ENCODE measurements at places on chromosomes 3 and 15.
A peak's percentile ranks its signal among the peaks of the same experiment; 100 is the strongest.

GRCh38 chr3:112984485-112984884, 6.3 kb upstream of the GTPBP8 start:
- DNase-seq: peak; percentile 20

DNA sequence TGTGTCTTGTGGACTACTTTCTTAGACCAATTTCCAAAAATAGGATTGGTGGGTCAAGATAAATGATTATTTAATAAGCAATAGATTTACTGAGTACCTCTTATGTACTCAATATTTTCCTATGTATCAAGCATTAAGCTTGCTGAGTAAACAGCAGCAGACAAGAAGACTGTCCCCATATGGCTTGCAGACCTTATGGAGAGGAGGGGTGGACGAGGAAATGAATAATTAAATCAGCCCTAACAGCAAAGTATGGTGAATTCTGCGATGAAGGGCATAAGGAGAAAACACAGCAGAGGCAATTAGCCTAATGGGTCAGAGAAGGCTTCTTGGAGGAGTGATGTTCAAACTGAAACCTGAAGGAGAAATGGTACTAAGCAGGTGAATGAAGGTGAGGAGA, 45.1 kb downstream of the ACP3 start:
- DNase-seq: no peak

DNA sequence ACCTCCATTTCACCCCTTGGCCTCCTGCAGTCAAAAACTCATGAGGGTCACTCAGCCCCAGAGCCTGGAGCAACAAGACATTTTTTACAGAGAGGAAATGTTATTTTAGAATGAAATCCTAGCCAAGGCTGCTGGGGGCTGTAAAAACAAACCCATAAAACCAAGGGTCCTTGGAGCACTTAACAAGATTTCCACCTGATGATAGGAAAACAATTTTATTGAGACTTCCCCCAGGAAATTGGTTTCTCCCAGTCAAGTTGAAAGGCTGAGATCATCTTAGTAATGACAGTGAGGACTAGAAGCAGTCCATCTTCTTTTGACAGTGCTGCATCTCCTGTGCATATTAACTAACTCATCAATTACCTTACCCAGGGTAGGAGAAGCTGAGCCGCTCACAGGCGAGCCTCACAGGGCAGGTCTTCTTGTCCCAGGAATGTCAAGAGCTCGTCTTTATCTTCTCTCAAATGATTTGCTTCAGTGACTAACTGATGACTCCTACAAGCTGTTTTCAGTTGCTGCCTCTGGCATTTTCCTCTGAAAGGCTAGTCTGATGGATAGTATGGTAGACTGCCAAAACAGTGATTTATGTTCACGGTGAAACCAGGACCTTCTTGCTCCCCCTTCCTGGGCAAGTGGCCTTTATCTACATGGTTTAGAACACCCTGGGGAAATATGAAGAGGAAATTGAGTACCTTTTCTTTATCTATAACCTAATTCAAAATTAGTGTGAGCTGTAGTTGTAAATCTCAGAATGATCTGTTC, 34.6 kb upstream of the AEN start:
- no peak for DNase-seq

DNA sequence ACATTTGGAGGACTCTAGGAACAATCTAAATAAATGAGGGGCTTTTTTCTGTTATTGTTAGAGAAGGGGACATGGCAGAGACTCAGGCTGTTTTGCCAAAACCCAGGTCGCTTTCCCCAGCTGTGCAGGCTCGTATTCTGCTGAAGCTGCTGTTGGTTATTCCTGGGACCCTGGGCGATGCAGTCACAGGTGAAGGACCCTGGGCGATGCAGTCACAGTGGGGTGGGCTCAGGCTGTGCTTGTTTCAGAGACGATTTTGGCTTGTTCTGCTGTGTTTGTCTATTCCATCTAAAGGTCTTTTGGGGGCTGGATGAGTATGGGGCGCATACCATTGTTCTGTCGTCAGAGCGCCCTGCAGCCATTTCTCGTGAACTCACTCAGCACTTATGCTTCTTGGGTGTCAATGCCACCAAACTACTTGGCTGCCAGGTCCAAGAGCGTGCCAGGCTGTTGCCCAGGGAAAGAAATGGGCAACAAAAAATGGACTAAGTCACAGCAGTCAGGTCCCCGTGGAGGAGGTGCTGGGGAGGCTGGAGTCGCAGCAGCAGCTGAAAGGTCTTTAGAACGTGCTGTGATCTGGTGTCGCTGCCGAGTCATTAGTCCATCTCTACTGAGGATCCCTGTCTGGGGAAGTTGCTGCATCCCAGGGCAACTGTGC, 151.4 kb downstream of the CHDH start:
- DNase-seq: no peak

- DNase-seq: peak; percentile 29
These were observed 127.6 kb upstream of the LMOD3 start for GRCh38 chr3:69250014-69250413.

DNA sequence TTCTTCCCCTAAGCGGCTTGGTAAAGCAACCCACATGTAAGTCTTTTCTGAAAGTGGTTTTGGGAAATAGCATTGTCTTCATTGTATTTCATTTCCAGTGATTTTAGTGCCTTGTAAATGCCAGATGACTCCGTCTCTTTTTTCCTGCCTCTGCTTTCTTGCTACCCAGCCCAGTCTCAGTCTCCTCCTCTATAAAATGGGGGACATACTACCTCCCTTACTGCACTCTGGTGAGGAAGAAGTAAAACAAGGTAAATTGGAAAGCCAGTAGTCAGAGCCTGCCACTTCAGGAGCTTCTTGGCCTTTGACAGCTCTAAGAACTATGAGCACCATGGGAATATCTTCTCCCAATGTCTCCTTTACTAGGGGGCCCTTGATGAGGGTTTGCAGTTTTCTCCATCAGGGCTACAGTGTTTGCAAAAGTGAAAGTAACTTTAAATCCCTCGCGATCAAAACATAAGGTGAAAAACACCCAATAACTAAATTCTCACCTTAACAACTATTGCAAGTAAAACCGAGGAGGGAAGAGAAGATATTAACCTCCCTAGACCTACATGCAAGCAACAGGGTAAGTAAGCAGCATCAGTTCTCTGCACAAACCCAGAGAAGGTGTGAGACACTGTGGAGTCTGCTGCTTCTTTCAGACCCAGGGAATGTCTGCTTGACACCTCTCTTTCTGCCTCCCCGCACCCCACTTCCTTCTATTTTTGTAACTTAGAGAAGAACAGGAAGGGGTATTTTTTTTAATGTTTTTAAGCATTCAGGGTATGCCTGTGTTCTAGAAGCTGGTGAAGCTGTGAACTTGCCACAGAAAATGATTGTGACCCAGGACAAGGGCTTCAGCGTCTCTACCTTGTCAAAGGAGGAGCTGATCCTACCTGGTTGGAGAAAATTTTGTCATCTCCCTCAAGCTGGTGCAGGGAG, 159.1 kb upstream of the EOMES start:
- no peak for DNase-seq

GRCh38 chr3:104101736-104102135, 1265.0 kb upstream of the ALCAM start:
- DNase-seq: no peak

DNA sequence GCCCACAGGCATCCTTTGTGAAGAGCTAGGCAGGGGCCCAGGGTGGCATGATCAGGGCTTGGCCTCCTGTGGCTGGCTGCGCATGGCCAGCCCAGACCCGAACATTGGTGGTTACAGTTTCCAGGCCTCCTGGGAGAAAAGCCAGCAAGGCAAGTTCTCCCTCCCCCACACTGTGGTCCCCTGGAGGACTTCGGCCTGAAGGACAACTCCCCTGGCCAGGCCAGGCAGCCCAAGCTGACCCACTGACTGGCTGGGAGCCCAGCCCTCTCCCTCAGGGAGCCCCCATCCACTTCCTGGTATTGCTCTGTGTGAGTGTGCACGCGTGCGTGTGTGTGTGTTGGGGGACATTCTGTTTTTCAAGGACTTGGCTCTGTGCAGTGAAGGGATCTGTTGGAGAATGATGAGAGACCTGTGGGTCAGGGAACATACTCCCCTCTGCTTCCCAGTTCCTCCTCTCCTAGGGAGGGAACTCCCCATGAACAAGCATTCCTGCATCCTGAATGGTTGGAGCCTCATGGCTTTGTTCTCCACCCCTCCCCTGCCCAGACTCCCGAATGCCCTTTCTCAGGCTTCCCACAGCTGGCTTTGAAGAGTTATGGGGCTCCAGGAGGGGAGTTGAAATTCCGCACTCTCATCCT, 29.5 kb downstream of the CORO2B start:
- no peak for DNase-seq

- DNase-seq: no peak
These were observed 21.4 kb downstream of the SECISBP2L start for GRCh38 chr15:49024840-49025239.

DNA sequence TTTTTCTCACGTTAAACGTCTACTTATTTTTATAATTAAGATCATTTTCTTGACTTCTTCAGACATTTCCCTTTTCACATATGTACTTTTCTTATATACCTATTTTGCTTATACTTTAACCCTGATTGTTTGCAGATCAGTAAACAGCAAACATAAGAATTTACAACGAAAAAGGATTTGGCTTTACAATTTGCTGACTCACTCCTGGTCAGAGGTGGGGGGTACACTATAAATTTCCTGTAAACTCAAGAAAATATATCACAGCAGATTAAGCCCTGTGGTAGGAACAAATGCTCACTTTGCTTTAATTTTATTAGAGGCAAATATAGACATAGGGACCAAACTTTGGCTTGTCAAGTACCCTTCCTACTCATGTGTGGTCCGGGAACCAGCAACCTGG, 185.0 kb downstream of the PLCL2 start:
- no peak for DNase-seq

- DNase-seq: no peak
These were observed 191.2 kb downstream of the TLE3 start for GRCh38 chr15:69906256-69907185.

DNA sequence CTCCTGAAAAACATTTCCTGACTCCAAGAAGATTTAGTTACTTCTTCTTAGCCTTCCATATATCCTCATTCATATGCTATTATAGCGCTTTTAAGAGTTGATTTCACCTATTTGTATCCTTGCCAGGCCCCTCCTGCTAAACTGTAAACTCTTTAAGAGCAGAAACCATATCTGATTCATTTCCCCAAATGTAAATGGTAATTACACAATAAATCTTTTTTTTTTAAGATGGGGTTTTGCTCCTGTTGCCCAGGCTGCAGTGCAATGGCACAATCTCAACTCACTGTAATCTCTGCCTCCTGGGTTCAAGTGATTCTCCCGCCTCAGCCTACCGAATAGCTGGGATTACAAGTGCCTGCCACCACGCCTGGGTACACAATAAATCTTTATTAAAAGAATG, 4.5 kb downstream of the DLEC1 start:
- no peak for DNase-seq

- DNase-seq: peak; percentile 37
These were observed 644 bp downstream of the ZNF609 start for GRCh38 chr15:64460724-64461720.
